ENCODE measurements at places on chromosomes 4 and X. TPM values are rescaled to one million over a fixed set of nuclear protein-coding genes. Genes with fewer than 3 reads are reported as not detected.

GRCh38 chrX:153494541-153495361 is at the start of gene BGN:
BGN (plus strand) TSS chrX:153494980; CDS start chrX:153504632, 9,652 bp downstream.
- peak; percentile 74 for DNase-seq

The TCEAL2 gene
- total RNA-seq, result 6.8 TPM

- DNase-seq, result peak; percentile 3
Observed at GRCh38 chr4:97938141-97938540, 205.1 kb downstream of the STPG2 start.

- no peak for DNase-seq
Observed at GRCh38 chrX:30246769-30247489, at the start of gene MAGEB1. MAGEB1 (plus strand) TSS chrX:30247146; CDS start chrX:30250494, 3,348 bp downstream.

- DNase-seq, result peak; percentile 43
Observed at GRCh38 chr4:8192748-8193738, 6.0 kb upstream of the SH3TC1 start.

- DNase-seq, result no peak
Observed at GRCh38 chr4:69750346-69750745, 10.1 kb downstream of the SULT1B1 start.

The MAP9 gene
- total RNA-seq, result 6.7 TPM

- DNase-seq, result peak; percentile 75
Observed at GRCh38 chr4:165994701-165995100, 121.7 kb downstream of the TLL1 start.

DNA sequence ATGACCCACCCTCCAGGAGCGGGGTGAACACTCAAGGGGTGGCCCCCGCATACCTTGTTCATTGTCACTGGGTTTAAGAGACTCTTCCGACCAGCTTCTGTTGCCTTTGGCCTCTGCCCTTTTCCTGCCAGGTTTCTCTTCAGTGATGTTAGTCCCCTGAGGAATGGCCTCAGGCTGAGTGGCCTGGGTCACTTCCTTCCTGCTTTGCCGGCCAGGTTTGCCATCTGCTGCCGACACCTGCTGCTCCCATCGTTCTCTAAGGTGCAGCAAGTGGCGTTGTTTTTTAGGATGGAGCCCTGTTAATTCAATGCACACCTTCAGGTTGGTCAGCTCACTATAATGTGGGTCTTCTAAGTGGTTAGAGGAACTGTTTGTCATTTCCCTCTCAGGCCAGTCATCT is 34.2 kb downstream of the BCOR start:
- DNase-seq, result no peak

DNA sequence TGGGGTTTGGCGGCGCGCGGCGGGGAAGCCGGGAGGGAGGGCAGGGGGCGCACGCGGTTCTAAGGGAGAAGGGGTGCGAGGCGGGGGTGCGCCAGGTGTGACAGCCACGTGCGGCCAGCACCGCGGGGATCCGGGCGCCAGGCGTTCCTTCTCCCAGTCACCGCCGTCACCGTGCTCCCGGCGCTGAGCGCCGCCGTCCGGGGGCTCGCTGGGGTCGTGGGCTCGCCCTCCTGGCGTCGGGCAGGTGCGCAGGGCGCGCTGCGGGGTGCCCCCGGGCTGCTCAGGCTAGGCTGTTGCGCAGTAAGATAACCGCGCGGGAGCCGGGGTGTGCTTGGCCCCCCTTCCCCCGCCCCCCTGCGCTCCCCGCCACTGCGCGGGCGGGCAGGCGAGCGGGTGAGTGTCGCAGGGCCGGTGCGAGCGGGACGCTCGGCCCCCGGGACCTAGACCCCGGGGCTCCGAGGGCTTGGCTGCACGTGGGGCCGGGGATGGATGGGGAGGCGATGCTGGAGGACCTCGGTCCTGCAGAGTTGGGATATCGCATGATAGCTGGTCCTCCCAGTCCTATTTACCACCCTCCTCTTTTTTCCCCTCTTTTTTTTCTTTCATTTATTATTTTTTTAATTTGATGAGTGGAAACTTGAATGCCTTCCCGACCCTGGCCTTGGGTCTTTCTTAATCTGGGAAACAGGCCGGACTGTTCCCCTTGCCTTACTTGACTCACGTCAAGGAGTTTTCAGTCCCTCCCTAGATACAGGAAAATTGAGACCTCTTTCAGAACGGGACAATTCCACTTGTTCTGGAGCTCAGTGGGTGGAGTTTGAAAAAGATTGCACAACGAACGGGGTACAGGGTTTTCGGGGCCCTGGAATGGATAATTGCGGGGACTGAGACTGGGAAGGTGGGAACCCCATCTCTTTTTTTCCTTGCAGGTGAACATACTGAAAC is 797 bp downstream of the TXLNG start:
- DNase-seq, result peak; percentile 14

GRCh38 chrX:110561034-110561433 is 202.4 kb downstream of the RTL9 start:
- DNase-seq, result peak; percentile 79

GRCh38 chrX:39161611-39162255 is 360.5 kb downstream of the MID1IP1 start:
- no peak for DNase-seq

GRCh38 chr4:81531410-81531809 is 59.7 kb upstream of the RASGEF1B start:
- DNase-seq, result no peak

The IL13RA2 gene
- 143 TPM for total RNA-seq

The BTC gene
- total RNA-seq, result 0.54 TPM

- no peak for DNase-seq
Observed at GRCh38 chr4:52019936-52020657, at the start of gene LRRC66. LRRC66 (minus strand) TSS chr4:52020363; CDS start chr4:52017613, 2,750 bp downstream.

DNA sequence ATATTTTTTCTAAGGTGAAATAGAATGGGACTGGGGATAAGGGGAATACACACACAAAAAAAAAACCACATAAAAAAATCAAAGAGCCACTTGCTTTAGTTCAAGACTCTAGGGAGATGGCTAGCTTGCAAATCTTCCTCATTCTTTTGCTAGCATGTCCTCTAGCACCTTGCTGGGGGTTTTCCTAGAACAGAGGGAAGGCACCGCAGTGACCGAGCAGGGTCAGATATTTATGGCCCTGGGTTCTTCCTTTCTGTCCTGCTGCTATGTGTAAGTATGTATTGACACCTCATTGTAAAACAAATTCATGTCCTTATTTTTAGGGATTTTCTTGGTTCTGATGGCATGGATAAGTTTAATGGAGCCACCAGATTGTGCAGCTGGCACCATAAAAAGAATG is 81.2 kb downstream of the SHISA3 start:
- no peak for DNase-seq

DNA sequence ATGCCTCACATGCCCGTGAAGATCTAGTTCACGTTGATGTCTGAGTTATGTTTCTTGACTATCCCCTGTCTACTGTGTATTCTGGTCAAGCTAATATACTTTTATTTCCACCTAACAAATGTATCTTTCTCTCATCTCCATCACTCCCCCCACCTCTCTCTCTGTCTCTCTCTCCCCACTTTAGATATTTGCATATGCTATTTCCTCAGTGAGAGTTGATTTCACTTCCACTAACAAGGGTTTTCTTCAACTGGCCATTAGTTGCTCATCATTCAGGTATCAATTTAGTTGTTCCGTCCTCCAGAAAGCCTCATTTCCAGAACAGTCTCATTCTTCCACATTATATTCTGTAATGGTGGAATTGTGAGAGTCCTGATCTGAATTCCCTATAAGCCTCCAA is 1777.8 kb upstream of the TENM3 start:
- DNase-seq, result no peak

DNA sequence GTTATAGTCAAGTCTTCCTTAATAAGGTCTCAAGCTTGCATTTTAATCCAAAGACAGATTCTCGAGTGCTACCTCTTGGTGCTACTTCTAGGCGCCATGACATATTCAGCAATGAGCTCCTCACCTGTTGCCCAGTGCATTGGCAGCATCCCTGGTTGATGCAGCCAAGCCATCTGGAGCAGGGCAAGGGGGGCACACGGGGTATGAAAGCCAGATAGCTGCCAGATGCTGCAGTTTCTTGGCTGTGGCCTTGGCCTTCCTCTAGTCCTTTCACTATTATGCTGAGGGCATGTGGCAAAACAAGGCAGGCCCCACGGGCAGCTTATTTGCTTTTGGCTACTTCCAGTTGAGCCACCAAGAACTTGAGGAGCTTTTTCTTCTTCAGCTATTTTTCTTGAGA is 168.6 kb upstream of the PGRMC2 start:
- no peak for DNase-seq

GRCh38 chr4:52676536-52676935 is 17.4 kb upstream of the USP46 start:
- no peak for DNase-seq

The P2RY4 gene
- total RNA-seq, result 0.15 TPM

- DNase-seq, result peak; percentile 2
Observed at GRCh38 chr4:155207534-155208257, 740 bp upstream of the NPY2R start.

GRCh38 chrX:129585691-129586090 is 45.6 kb downstream of the OCRL start:
- DNase-seq, result no peak

DNA sequence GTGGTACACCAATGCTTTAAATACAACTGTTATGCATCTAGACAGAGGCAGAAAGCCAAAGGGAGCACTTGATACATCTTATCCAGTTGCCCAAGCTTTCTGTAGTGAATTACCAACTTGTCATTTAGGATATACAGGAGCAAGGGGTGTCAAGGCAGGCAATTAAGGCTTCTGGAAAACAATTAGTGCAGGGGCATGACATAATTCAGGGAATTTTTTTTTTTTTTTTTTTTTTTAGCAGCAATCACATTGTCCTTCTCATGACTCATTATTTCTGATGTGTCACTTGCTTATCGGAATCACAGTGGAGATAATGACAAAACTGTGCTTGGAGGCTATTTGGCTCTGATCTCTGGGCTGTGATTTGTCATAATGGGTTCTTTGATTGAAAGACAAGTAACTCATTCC is 259.5 kb downstream of the ARHGAP24 start:
- peak; percentile 80 for DNase-seq

DNA sequence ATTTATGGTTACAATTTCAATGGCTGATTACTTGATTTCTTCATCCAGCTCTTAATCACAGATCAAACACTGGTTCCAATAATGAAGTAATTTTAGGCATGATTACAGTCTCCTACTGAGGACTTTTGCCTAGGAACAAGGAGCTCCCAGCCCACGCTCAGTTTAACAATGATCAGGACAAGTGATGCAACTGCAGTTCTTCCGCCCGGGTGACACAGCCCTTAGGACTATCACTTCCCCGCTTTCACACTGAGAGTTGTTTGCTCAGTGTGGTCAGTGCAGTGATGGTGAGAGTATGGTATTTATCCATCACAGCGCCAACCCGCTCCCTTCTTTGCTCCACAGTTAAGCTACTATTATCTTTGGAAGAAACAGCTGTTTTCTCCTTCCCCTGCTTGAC is 203.2 kb upstream of the MBNL3 start:
- DNase-seq, result no peak

DNA sequence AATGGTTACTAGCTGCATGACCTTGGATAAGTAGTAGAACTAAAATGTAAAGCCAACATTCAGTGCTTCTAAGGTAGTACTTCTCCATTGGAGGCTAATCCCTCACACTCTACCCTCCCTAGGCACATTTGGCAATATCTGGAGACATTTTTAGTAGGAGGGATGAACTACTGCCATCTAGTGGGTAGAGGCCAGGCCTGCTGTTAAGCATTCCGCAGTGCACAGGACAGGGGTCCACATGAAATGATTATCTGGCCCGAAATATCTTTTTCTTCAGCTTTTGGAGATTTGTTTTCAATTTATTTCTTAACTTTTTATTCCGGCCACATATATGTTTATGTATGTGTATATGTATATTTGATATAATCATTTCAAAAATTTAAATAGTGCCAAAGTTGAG is 36.0 kb upstream of the SPANXC start:
- peak; percentile 38 for DNase-seq

DNA sequence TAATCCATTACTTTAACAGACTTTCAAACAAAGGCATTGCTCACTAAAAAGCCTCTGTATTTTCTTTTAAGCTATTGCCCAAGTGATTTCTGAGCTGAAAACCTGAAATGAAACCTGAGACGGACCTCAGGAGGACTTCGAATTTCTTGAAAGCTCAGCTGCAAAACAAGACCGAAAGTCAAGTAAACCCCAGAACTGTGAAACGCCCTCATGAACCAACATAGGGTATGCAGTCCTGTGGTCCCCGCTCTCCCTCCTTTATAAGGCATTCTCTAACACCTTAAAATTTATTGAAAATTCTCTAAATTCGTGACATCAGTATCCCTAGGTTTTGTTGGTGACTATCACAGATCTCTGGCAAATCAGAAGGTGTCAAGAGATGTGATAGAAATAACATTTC is 91.8 kb downstream of the SHISA3 start:
- DNase-seq, result no peak

DNA sequence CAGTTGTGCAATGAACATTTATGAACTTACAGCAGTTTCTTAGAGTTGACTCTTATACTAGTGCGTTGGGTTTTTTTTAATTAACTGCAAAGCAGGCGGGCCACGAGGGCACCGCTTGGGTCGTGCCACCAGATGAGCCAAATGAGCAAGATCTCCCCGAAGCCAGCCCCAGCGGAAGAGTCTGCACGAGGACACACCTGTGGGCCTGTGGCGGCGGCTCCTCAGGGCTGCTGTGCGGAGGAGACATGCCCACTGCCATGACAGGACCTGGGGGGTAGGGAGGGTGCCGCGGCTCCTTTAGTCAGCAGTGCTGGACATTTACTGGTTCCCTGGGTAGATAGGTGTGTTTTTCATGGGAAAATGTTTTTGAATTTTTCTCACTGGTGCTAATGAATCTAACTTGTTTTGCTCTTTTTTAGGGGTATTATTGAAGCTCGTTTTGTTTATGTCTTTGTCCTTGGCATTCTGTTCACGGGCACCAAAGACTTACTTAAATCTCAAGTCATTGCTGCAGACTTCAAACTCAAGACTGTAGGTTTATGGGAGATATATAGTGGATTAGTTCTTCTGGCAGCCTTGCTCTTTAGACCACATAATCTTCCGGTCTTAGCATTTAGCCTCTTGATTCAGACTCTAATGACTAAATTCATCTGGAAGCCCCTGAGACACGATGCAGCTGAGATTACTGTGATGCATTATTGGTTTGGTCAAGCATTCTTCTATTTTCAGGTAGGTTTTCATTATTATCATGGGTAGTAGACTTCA is 31.2 kb downstream of the PIGG start:
- no peak for DNase-seq

- DNase-seq, result no peak
Observed at GRCh38 chr4:1155314-1155713, 17.1 kb downstream of the SPON2 start.

The NDNF gene
- 0.37 TPM for total RNA-seq

DNA sequence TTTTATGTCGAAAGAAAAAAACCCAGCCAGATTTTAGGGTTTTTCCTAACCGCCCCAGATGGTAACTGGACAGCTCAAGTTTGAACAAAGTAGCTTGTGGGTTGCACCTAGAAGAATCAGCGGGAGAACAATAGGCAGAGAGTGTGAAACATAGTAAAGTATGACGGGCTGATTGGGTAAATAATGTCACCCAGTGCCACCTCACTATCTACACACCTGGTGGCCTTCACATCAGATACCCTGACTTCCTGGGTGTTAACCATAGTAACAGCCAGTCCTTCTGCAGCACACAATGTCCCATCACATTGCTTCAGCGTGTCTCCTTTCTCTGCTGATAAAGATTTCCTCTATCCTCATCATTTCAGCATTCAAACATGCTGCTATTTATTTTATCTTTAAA is 159.1 kb upstream of the HS3ST1 start:
- DNase-seq, result no peak

All from M059J (cell line).